GM23338 (cell line): ENCODE measurements at places on chromosomes 7 and 10.

- H3K27ac ChIP-seq = no peak overlapping the region
- no peaks in the 10 kb centered on the region for H3K36me3 ChIP-seq
- peaks cover 10% of the 10 kb centered on the region; the same call in 1 of the 2 replicates for H3K4me1 ChIP-seq
Measured at GRCh38 chr10:44261296-44261695, 123.6 kb downstream of the CXCL12 start.

GRCh38 chr10:51425431-51425830, 274.0 kb downstream of the CSTF2T start:
- no peaks in the 10 kb centered on the region for H3K27me3 ChIP-seq
- no peak overlapping the region for H3K4me3 ChIP-seq
- H3K4me1 ChIP-seq = no peaks in the 10 kb centered on the region
- no peak overlapping the region for H3K27ac ChIP-seq
- no peak for DNase-seq

DNA sequence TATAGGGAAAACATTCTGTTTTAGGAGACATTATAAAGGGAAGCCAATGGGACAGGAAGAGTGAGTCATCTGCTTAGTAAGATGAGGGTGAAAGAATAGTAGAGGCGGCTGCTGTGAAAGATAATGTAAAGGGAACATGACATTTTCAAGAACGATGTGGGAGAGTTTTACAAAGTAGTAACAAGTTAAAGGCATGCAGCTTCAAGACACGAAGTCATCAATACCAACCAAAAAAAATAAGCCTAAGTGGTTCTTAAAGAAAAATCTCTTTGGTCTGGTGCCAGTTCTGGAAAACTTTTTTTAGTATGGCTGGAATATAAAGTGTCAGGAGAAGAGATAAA, 6.1 kb downstream of the GSTO1 start:
- H3K27ac ChIP-seq = peak overlapping the region; percentile 13; the same call in 1 of the 2 replicates
- H3K4me3 ChIP-seq = no peak overlapping the region
- peaks cover 19% of the 10 kb centered on the region; the same call in 1 of the 2 replicates for H3K36me3 ChIP-seq
- H3K4me1 ChIP-seq = peaks cover 10% of the 10 kb centered on the region; the same call in 1 of the 2 replicates
- no peaks in the 10 kb centered on the region for H3K27me3 ChIP-seq
- DNase-seq = no peak

DNA sequence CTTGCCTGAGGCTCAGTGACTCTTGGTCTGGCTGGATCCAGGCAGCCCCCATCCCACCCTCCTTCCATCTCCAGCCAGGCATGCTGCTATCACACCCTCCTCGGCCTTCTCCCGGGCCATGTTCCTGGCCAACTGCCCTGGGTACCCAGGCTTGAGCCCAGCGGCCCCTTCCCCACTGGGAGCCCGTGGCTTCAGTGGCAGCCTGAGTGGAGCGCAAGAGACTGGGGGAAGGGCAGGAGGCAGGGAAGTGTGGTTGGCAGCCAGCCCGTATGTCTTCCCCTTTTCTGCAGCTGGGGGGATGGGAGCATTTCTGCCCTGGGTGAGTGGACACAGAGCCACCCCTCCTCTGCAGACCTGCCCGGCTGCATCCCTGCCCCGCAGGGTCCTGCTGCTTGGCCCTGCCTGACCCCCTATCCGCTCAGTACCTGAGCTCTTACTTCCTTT, 148.5 kb downstream of the ARHGAP22 start:
- no peaks in the 10 kb centered on the region for H3K4me1 ChIP-seq
- no peaks in the 10 kb centered on the region for H3K27me3 ChIP-seq
- H3K4me3 ChIP-seq = no peak overlapping the region
- no peak overlapping the region for H3K27ac ChIP-seq
- no peaks in the 10 kb centered on the region for H3K36me3 ChIP-seq

DNA sequence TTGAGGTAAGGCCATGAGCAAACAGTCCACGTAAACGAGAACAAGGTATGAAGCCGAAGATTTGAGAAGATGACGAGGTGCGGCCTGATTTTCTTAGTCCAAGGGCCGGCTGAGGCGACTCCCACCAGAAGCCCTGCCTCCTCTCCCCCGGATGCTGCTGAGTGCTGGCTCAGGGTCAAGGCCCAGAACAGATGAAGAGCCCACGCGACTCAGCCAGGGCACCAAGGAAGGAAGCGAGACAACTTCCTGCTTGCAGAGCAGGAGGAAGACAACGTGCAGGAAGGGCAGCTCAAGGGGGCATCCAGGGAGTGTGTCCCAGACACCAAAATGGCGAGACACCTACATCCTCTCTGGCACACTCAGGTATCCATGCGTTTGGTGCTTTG, 99.5 kb downstream of the CYTH3 start:
- no peak overlapping the region for H3K27ac ChIP-seq
- peaks cover 15% of the 10 kb centered on the region; the same call in 1 of the 2 replicates for H3K4me1 ChIP-seq
- no peak overlapping the region for H3K4me3 ChIP-seq
- no peak for DNase-seq
- H3K27me3 ChIP-seq = no peaks in the 10 kb centered on the region
- H3K36me3 ChIP-seq = no peaks in the 10 kb centered on the region

DNA sequence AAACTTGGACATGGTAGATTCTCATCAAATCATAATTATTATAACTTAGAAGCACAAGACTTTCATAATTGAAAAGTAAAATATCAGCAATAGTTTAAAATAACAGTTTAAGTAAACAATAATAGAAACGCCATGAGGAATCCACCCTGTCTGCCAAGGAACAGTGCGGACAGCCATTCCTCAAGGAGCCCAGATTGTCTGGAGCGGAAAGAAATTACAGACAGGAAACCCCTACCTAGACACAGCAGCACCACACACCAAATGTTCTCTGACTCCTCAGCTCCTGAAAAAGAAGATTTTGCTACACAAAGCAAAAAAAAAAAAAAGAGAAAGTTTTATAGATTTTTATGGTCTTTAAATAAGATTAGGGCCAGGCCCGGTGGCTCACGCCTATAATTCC, 21.5 kb upstream of the SEC61G start:
- peak overlapping the region; percentile 87 for H3K27ac ChIP-seq
- H3K4me3 ChIP-seq = no peak overlapping the region
- 0 out of 2 replicates have a peak, but pooled peaks cover 3% of the 10 kb centered on the region for H3K36me3 ChIP-seq
- H3K4me1 ChIP-seq = peaks cover 18% of the 10 kb centered on the region

DNA sequence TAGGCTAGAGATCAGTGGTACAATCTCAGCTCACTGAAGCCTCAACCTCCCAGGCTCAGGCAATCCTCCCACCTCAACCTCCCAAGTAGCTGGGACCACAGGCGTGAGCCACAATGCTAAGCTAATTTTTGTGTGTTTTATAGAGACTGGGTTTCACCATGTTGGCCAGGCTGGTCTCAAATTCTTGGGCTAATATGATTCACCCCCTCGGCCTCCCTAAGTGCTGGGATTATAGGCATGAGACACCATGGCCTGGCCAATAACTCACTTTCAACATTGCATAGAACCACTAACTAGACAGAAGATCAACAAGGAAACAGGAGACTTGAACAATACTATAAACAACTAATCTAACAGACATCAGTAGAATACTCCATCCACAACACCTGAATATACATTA, 191.7 kb downstream of the LRRN3 start:
- H3K36me3 ChIP-seq = no peaks in the 10 kb centered on the region
- no peak for DNase-seq
- H3K4me3 ChIP-seq = no peak overlapping the region
- no peak overlapping the region for H3K27ac ChIP-seq
- no peaks in the 10 kb centered on the region for H3K27me3 ChIP-seq
- H3K4me1 ChIP-seq = no peaks in the 10 kb centered on the region

DNA sequence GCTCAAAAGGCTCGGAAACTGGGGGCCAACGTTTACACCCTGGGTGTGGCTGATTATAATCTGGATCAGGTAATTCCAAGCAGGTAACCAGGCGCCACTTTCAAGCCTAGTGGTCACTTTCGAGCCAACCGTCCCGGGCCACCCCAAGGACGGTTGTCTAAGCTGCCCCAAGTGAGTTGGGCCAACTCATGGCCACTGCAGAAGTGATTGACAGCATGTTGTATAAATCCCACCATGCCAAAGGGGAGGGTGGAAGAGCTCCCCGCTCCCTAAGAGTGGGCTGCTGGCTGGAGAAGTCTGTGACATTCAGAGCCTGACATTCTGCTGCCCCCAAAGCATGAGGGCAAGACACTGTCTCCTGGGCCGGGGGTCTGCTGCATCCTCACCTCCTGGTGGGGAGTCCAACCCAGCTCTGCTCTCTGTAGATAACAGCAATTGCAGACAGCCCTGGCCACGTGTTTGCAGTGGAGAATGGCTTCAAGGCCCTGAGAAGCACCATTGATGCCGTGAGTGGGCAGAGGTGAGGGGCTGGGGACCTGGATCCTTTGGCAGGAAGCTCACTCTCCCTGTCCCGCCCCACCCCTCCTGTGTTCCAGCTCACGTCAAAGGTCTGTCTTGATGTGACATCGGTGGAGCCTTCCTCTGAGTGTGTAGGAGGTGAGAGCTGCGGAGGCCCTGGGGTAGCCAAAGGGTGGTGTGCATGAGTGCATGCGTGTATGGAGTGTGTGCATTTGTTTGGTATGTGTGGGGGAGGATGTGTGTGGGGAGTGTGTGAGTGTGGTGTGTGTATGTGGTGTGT, 10.8 kb downstream of the ANTXRL start:
- no peak overlapping the region for H3K4me3 ChIP-seq
- no peak overlapping the region for H3K27ac ChIP-seq
- no peaks in the 10 kb centered on the region for H3K4me1 ChIP-seq
- no peaks in the 10 kb centered on the region for H3K36me3 ChIP-seq
- no peak for DNase-seq
- no peaks in the 10 kb centered on the region for H3K27me3 ChIP-seq

DNA sequence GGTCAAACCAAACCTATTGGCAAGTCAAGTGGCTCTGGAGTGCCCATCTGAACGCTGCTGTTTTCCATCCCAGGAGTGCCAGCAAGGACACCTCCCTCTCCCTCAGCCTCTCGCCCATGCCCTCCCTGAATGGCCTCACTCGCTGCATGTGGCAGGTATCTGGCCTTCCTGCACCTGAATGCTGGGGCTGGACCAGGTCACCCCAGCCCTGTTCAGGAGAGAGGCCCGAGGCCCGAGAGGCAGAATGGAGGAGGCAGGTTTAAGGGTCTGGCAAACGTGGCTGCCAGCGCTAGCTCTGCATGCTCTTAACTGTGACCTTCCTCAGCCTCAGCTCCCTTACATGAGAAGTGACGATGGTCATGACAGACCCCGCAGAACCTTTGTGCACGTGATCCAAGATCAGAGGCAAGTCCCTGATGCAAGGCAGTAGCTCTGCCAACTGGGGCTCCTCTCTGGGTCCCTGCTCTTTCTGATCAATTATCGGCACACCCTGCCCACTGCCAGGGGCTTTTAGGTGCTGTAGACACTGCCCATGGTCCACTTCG, 295.7 kb upstream of the ZMIZ1 start:
- no peak overlapping the region for H3K27ac ChIP-seq
- no peak overlapping the region for H3K4me3 ChIP-seq
- H3K27me3 ChIP-seq = no peaks in the 10 kb centered on the region
- no peak for DNase-seq
- H3K36me3 ChIP-seq = no peaks in the 10 kb centered on the region

DNA sequence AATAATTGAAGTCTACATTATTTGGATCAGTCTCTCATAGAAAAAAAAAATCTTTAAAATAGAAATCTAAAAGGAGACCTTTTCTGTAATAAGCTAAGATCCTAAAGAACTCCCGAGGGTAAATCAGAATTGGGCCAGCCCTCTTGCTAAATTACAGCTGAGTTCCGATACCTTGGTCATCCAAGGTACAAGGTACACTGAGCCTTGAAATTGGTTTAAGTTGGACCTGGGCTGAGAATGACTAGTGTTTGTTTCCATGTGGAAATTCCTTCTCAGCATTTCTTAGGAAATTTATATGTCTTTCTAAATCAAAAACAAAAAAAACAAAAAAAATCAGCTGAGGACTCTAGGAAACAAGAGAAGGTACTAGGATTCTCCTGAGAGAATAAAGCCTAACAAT, 64.9 kb downstream of the DNMBP start:
- no peak overlapping the region for H3K4me3 ChIP-seq
- no peak for DNase-seq
- no peaks in the 10 kb centered on the region for H3K27me3 ChIP-seq
- H3K36me3 ChIP-seq = no peaks in the 10 kb centered on the region
- H3K4me1 ChIP-seq = no peaks in the 10 kb centered on the region

- H3K36me3 ChIP-seq = no peaks in the 10 kb centered on the region; the same call in 1 of the 2 replicates
- peaks cover 25% of the 10 kb centered on the region for H3K4me1 ChIP-seq
- H3K4me3 ChIP-seq = no peak overlapping the region
- no peak for DNase-seq
Measured at GRCh38 chr10:88497913-88498312, 85.2 kb downstream of the RNLS start.

GRCh38 chr10:103921750-103922195, 3.8 kb upstream of the STN1 start:
- peak; percentile 62 for DNase-seq
- no peaks in the 10 kb centered on the region for H3K27me3 ChIP-seq
- peaks cover 16% of the 10 kb centered on the region for H3K4me1 ChIP-seq
- H3K36me3 ChIP-seq = no peaks in the 10 kb centered on the region

DNA sequence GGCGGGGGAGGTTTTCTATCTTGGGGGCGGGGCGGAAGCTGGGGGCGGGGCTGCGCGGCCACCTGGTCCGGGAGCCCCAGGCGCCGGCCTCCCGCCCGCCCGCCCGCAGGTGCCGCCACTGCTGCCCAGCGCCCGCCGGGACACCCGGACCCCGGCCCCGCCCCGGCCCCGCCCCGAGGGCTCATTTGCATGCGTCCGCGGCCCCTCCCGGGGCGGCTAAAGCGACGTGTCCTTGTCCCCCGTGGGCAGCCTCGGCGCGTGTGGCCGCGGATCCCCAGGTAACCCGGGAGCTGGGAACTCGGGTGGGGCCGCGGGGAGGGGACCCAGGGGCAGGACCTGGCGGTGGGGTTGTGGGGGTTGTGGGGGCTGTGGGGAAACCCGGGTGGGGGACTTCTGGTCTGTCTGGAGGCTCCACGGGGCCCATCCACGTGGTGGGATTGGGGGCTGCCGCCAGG, at the start of gene BHLHA15:
BHLHA15 (plus strand) TSS at position 219 of the 455 bp plus-strand sequence. CDS start 871 bp downstream, outside the sequence.
- no peaks in the 10 kb centered on the region for H3K36me3 ChIP-seq
- H3K4me3 ChIP-seq = peak within 1 kb of the TSS; percentile 60
- H3K27ac ChIP-seq = no peak within 1 kb of the TSS
- no peaks in the 10 kb centered on the region for H3K4me1 ChIP-seq

- no peaks in the 10 kb centered on the region for H3K27me3 ChIP-seq
- peaks cover 7% of the 10 kb centered on the region for H3K4me1 ChIP-seq
- no peak overlapping the region for H3K27ac ChIP-seq
- no peak overlapping the region for H3K4me3 ChIP-seq
Measured at GRCh38 chr10:8103543-8103942, 49.1 kb downstream of the GATA3 start.

DNA sequence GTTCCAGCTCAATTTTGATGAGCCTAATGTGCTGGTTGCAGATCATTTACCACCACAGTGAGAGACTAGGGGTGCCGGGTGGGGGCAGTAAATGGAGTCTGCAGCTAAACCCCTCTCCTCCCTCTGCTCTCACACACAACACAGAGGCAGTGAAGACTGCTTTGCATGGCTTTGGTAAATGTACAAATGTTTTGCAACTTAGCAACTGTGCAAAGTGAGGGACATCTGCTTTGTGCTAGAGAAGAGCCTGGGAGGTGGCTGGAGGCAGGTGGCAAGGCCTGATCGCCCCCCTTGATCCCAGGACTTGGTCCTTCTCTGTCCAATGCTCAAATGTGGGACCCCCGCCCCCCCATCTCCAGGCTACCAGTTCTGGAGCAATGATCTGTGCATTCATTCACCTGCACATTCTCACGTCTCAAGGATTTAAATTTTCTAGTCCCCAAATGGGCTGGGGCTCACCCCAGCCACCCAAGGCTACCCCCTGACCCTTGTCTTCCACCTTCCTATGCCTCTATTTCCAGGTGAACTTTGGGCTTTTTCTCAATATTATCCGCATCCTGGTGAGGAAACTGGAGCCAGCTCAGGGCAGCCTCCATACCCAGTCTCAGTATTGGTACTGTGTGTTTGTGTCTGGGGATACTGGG, 11.6 kb downstream of the GHRHR start:
- no peak for DNase-seq
- no peaks in the 10 kb centered on the region for H3K36me3 ChIP-seq
- H3K4me3 ChIP-seq = no peak overlapping the region
- H3K27me3 ChIP-seq = no peaks in the 10 kb centered on the region
- no peaks in the 10 kb centered on the region for H3K4me1 ChIP-seq
- no peak overlapping the region for H3K27ac ChIP-seq
